Stimulated activated CD8-positive, alpha-beta memory T cell treated with anti-CD3 and anti-CD28 coated beads, Interleukin-4, amount 100 ng/mL, for 4 hours (primary cell): ENCODE measurements at places on chromosomes 11 and 22.
A peak's percentile ranks its signal among the peaks of the same experiment; 100 is the strongest.

- no peak for DNase-seq
Measured at GRCh38 chr11:116263019-116263418, 509.8 kb downstream of the BUD13 start.

DNA sequence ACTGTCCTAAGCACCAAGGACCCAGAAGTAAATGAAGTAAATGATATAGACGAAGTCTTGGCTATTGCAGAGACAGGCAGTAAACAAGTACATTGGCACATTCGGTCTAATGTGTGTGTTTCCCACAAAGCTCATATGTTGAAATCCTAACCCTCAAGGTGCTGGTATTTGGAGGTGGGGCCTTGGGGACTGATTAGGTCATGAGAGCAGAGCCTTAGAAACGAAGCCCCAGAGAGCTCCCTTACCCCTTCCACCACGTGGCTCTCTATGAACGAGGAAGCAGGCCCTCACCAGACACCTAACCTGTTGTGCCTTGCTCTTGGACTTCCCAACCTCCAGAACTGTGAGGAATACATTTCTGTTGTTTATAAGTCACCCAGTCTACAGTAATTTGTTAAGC is 14.9 kb downstream of the CLMP start:
- DNase-seq = no peak

DNA sequence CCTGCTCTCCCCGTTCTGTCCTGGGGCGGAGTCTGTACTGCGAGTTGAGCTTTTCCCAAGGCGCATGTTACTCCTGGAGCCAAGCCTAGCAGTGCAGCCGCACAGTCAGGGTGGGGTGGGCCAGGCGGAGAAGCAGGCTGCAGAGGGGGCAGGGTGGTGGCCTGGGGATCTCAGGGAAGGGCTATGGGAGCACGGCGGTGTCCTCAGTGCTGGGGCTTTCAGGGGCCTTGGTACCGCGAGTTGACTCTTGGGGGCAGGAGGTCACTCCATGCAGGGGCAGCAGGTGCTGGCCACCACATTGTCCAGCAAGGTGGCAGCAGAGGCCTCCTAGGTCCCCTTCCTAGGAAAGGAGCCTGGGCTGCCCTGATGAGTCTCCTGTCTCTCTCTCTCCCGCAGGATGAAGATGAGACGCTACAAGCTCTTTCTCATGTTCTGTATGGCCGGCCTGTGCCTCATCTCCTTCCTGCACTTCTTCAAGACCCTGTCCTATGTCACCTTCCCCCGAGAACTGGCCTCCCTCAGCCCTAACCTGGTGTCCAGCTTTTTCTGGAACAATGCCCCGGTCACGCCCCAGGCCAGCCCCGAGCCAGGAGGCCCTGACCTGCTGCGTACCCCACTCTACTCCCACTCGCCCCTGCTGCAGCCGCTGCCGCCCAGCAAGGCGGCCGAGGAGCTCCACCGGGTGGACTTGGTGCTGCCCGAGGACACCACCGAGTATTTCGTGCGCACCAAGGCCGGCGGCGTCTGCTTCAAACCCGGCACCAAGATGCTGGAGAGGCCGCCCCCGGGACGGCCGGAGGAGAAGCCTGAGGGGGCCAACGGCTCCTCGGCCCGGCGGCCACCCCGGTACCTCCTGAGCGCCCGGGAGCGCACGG is 14.9 kb upstream of the MIEF1 start:
- DNase-seq = no peak

- no peak for DNase-seq
Measured at GRCh38 chr11:34341931-34342533, 15.8 kb downstream of the ABTB2 start.

- no peak for DNase-seq
Measured at GRCh38 chr11:117295438-117296137, 4.4 kb downstream of the BACE1-AS start.

GRCh38 chr11:13486926-13487660 is 8.7 kb downstream of the PTH start:
- peak; percentile 42 for DNase-seq

GRCh38 chr11:134676516-134677287 is 264.7 kb upstream of the B3GAT1 start:
- no peak for DNase-seq

DNA sequence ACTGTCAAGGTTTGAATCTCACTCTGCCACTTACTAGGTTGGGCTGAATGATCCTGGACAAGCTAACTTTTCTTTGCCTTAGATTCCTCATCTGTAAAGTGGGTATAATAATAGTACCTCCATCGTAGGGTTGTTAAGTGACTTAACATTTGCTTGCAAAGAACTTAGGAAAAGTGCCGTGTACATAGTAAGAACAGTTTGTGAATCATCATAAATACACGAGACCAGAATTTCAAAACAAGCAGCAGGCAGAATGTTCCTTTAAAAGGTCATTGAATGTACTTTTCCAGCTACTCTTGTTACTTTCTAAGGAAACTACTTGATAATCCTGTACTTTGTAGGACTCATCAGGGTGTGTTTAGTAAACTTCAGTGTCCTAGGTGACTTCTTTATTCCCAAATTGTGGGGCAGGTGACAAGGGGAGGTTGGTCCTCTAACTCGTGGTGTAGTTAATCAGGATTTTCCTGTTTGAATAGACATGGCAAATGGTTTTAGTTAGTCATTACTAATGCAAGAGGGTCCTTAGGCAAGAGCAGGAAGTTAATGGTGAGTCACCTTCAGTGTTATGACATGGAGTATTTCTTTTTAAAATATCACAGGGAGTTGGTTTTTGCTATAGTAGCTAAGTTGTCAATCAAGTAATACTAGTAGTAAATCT is 67.9 kb downstream of the YAP1 start:
- DNase-seq = no peak

DNA sequence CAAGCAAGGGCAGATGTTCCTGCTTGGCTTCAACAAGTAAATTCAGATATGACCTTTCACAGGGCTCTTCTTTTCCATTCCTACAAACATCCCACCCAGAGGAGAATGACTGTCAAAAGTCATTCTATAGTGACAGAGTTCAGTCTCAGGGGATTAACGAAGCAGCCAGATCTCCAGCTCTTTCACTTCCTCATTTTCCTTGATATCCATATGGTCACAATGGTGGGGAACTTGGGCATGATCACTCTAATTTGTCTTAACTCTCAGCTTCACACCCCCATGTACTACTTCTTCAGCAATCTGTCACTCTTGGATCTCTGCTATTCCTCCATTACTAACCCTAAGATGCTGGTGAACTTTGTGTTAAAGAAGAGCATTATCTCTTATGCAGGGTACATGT is 15.0 kb upstream of the OR8B8 start:
- no peak for DNase-seq

DNA sequence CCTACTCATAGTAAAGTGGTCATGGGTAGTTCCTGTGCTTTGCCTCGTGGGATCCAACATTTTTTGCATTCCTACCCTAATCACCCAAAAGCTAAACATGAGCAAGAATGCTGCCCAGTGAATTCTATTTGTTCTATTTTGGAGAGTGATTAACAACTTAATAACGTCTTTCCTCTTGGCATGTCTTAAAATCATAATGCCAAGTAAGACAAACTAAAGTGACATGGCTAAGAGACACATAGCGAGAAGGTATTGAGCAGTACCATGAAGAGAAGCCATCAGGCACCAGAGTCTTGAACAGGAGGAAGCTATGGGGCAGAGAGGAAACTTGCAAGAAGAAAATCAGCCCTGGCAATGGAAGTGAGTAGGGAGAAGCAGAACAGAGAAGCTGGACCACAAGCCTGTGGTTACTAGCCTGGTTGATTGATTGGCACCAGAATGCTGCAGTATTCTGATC is 32.0 kb downstream of the EXPH5 start:
- no peak for DNase-seq

GRCh38 chr11:91967026-91967690 is 257.5 kb upstream of the FAT3 start:
- DNase-seq = no peak

- DNase-seq = no peak
Measured at GRCh38 chr11:83255366-83255765, 30.8 kb downstream of the CCDC90B start.

GRCh38 chr11:89321401-89321800 is 143.7 kb downstream of the TYR start:
- DNase-seq = no peak

DNA sequence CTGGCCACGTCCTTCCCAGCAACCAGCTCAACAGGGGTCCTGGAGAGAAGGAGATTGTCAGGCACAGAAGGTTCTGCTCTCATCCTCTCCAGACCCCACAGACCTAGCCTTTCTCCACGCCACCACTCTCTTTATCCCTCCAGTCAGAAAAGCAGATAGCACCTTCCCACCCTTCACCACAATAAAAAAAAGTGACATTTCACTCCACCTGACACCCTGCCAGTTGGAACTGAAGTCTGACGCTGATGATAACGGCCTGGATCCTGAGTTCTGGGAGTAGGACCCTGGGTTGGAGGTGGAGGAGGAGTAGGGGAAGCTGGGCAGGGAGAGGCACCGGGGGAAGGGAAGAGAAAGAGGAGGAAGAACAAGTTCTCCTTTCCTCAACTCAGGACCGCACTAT is 127.5 kb upstream of the ANO1 start:
- DNase-seq = no peak

DNA sequence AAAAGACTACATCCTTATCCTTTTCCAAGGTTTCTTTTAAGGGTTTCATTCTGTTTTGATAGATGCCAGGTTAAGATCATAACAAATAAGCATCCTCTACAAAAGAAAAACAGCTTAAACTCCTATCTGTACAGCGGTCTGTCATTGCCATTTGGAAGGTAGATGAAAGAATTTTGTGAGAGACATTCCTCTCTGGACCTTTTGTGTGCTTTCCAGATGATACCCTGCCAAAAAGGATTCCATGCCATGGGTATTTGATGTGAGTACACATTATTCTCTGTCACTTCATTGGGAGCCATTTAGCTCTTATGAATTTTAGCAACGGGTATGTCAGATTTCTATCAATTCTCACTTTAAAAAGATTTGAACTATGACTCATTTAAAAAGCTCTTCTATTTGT is 153.7 kb downstream of the GRIA4 start:
- DNase-seq = no peak

DNA sequence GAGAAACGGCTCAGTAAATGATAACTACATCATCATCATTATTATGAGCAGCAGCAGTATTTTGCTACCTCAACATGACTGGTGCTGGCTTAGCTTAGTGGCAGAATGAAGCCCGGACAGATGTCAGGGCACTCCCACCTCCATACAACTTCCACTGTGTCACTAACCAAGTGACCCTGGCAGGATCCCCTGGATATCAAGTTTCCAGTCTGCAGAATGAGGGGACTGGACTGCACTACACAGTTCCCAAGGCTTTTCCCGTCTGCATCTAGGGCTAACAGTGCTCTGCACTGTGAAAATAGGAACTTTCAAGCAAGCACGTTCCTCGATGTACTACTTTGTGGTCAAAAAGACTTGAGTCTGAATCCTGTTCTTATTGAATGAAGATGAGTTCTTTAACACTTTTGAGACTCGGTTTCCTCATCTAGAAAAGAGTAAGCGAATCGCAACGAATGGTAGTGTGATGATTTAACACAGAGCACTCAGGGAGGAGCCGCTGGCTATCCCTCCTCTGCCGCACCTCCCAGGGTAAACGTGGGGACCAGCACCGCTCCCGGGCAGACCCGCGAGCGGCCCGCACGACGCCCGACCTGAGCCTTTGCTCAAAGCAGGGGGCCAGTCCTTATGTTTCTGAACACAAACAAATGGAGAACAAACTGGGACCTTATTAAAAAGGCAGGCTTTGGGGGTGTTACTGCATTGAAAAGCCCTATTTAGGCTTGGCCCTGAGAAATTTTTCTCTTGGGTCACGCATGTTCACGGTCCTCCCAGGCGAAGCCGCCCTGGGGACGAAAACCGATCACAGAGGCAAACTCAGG is 910 bp downstream of the CLTCL1 start:
- DNase-seq = no peak

GRCh38 chr11:105769627-105770026 is 159.8 kb downstream of the GRIA4 start:
- DNase-seq = no peak

DNA sequence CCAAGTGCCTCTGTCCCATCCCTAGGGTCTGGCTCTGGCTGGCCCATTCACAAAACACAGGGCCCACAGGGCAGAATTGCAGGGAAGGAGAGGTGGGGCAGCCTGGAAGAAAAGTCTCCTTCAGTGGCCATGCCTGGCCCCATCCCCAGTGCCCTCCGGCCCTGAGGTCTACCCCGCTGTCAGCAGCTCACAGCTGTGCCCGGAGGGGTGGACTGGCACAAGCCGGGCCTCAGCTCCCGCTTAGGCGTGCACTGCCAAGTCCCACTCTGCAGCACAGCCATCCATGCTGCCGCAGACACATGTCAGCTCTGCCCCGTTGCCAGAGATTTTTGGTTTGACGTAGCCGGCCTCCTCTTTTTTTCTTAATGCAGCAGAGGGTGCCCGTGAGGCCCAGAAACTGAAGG is 3.9 kb upstream of the SCN2B start:
- no peak for DNase-seq

DNA sequence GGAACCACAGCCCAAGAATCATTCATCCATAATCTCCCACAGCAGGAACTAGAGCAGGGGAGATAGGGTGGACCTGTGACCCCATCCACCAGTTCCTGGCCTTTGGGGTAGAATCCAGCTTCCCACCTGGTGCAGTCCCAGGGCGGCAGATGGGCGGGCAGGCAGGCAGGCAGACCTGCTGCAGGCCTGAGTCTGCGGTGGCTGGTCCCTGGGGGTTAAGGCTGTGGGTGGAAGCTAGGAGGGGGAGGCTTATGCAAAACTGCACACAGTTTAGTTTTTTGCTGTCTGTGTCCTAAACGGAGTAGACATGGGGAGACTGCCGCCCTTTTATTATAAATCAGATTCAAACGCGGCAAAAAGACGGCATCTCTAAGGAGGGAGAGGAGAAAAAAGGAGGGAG is 4.5 kb upstream of the NEFH start:
- DNase-seq = no peak

- no peak for DNase-seq
Measured at GRCh38 chr11:114243461-114244372, 52.5 kb upstream of the NNMT start.

DNA sequence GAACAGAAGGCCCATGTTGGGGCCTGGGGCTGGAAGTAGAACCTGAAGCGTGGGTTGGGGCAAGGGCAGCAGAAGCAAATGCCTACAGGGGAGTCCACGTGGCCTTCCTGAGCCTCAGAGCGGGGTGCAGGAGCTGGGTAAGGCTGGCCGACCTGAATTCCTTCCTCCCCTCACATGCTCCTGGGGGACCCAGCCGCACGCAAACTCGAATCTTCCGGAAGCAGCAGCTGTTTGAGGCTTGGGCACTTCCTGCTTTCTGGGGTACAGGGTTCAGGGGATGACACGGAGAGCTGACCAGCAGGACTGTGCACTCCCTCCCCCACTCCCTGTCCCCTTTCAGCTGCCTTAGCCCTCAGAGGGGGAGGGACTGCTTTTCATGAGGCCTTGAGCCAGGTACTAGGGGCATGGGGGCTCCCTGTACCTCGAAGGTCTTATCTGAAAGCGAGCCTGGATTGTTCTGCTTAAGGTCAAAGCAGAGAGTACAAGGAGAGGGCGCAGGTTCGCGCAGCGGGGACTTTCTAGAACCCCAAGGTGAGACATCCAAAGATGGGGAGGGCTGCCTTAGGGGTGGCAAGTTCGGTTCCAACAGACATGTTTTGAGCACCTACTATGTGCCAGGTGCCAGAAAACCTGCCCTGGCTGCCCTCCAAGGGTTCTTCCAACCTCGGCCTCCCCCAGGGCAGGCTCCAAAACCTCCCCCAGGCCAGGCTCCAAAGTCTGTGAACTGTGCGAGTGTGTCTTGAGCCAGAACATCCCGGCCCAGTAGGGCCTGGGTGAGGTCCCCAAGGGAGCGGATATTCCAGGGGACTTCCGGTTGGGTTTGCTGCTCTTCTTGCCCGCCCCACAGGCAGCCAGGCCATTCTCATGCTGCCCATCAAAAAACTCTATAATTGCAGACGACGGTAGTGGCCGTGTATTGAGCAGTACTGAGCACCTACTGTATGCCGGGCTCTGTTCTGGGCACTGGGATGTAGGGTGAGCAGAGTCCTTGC is 1.7 kb downstream of the NCF4 start:
- no peak for DNase-seq
